Naive B cell (primary cell): ENCODE measurements at places on chromosomes 5 and 9.
A peak's percentile ranks its signal among the peaks of the same experiment; 100 is the strongest.

- no peak overlapping the region for H3K4me3 ChIP-seq
- no peaks in the 10 kb centered on the region for H3K27me3 ChIP-seq
- DNase-seq, result no peak
- H3K36me3 ChIP-seq, result peaks cover 7% of the 10 kb centered on the region
Measured at GRCh38 chr9:81999806-82000205, 11.2 kb downstream of the SPATA31D1 start.

GRCh38 chr5:88860501-88860900, 22.5 kb downstream of the MEF2C start:
- H3K36me3 ChIP-seq, result peaks cover 29% of the 10 kb centered on the region
- H3K4me1 ChIP-seq, result peaks cover 24% of the 10 kb centered on the region
- no peak for DNase-seq
- no peak overlapping the region for H3K4me3 ChIP-seq
- H3K27ac ChIP-seq, result no peak overlapping the region
- H3K27me3 ChIP-seq, result no peaks in the 10 kb centered on the region

GRCh38 chr9:109813303-109813702, 33.3 kb downstream of the PALM2AKAP2 start:
- no peak overlapping the region for H3K4me3 ChIP-seq
- peaks cover 8% of the 10 kb centered on the region for H3K36me3 ChIP-seq
- no peaks in the 10 kb centered on the region for H3K4me1 ChIP-seq
- peaks cover 28% of the 10 kb centered on the region for H3K27me3 ChIP-seq
- DNase-seq, result no peak

DNA sequence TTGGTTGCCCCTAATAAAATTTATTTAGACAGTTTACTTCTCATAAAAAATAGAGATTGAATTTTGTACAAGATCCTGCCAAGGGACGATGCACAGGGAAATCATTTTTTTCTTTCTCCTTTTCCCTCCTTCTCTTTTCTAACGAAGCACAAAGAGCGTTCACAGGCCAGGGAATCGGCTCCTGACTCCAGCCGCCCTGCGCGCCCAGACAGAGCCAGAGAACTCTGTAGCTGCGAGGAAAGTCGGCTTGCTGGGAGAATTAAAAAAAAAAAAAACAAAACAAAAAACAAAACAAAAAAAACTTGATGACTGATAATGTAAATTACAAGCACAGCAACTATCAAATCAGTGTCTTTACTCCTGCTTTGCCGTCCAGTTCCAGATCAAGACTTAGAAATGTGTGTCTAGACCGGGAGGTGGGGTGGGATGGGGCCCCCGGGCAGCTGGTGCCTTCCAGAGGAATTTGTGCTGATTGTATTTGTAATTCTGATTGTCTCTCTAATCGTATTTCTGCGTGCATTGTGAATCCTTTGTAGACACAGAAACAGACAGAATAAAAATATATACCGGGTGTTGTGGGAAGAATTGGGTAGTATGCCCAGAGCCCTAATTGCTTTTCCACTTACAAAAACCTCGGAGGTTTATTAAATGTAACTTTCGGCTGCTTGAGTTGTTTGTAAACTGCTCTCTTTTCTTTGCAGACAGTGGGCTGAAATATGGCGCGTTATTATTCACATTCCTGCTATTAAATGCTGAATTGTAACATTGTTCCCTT, 3.6 kb upstream of the OTP start:
- peaks cover 21% of the 10 kb centered on the region for H3K36me3 ChIP-seq
- H3K27me3 ChIP-seq, result peaks cover 71% of the 10 kb centered on the region
- H3K4me1 ChIP-seq, result peaks cover 34% of the 10 kb centered on the region
- H3K4me3 ChIP-seq, result peak overlapping the region; percentile 53
- peak overlapping the region; percentile 97 for H3K27ac ChIP-seq

DNA sequence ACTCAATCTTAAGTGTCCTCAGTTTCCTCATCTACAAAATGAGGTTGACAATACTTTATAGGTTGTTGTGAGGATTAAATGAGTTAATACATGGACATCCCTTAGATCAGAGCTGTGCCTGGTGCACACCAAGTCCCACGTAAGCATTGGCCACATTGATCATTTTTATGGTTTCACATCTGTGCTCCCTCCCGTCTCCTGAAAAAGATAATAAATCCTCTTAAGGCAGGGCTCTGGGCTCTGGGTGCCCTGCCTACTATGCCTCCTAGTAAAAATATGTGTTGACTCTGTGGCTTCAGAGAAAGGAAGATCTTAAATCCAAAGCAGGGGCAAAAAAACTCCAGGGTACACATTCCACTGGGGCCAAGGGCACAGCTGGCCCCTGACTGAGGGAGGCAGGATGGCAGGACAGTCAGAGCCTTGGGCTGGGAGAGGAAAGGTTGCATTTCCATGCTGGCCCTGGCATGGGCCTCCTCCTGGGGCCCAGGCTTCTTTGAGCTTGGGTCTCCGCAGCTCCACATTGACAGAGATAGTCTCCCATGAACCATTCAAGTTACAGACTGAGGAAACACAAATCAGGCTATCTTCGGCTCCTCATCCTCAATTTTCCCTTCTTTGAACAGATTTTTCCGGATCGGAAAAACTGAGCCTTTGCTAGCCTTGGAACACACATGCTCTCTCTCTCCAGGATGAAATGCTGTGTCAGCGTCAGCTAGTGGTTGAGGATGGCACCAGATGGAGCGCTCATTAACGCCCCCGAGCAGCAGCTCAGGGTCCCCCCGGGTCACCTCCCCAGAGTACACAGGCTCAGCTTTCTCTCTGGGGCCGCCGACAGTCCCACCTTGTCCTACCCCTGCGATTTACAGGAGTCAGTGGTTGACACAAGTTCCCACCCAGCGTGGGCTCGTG, 22.4 kb upstream of the KIF12 start:
- no peaks in the 10 kb centered on the region for H3K36me3 ChIP-seq
- no peaks in the 10 kb centered on the region for H3K4me1 ChIP-seq
- DNase-seq, result no peak
- H3K27me3 ChIP-seq, result peaks cover 49% of the 10 kb centered on the region

DNA sequence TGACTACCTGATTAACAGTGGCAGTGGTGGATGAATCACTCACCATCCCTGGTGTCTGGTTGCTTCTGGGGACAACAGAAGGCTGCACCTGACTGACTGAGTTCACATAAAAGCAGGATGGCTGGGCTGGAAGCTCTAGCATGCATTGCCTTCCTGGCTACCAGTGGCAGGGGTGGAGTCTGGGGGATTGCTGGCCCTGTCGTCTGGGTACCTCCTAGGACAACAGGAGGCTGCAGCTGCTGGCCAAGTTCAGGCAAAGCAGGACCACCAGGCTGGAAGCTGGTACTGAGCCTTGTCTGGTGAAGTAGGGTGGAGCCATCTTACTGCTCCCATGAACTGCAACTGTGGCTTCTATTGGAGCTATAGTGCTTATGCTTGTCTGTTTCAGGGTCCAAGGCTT, 480.8 kb upstream of the CTNND2 start:
- H3K4me3 ChIP-seq, result no peak overlapping the region
- H3K36me3 ChIP-seq, result no peaks in the 10 kb centered on the region
- no peaks in the 10 kb centered on the region for H3K4me1 ChIP-seq
- no peak for DNase-seq
